ENCODE measurements at places on chromosomes 4 and X.

GRCh38 chr4:548976-549375 lies 27.1 kb downstream of the TMEM271 start:
- no peak for DNase-seq

DNA sequence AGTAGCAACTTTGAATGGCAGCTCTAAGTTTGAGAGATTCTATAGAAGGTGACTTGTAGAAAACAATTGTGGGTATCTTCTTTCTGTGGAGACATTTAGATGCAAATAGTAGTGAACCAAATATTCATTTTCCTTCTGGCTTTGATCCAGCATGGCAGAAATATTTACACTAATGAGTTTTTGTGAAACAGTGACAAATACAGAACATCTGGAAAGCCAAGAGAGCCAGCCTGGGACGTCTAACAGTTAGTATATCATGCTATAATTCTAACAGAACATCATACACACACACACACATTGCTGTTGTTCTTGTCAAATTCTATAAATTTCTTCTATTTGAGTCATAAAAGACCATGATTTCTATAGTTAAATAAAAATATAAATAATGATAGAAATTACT lies 1777.9 kb downstream of the ARAP2 start:
- DNase-seq = no peak

DNA sequence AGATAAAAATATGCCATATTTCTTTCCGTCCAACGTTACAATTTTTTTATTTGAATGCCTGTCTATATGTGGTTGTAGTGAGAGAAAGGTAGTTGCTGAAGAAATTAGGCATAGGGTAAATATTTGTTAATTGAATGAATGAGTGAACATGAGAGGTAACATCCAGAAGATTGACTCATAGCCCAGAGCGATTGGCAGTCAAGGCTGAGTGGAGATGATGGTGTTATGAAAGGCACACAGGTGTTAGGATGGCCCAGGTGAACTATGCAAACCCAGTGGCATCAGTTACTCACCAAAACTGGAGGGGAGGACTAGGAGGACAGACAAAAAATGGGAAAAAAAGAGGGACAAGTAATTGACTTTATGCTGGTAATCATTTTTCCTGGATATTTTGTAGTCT lies 31.7 kb upstream of the SPRY1 start:
- DNase-seq = no peak

- no peak for DNase-seq
Observed at GRCh38 chrX:143636831-143637230, 930 bp upstream of the SLITRK4 start.

- DNase-seq = no peak
Observed at GRCh38 chrX:38651625-38652601, 90.6 kb downstream of the TSPAN7 start.
